Chondrocyte (in vitro differentiated cells): ENCODE measurements at places on chromosomes 3 and 15.

DNA sequence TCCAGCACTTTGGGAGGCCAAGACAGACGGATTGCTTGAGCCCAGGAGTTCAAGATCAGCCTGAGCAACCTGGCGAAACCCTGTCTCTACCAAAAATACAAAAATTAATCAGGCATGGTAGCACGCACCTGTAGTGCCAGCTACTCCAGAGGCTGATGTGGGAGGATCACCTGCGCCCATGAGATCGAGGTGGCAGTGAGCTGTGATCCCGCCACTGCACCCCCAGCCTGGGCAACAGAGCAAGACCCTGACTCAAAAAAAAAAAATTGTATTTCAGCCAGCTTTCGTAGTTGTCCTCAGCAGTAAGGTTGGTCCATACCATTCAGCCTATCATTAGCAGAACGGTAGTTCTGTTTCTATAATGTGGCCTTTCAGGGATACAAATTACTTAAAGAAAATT is 66.6 kb upstream of the FURIN start:
- no peak for DNase-seq

DNA sequence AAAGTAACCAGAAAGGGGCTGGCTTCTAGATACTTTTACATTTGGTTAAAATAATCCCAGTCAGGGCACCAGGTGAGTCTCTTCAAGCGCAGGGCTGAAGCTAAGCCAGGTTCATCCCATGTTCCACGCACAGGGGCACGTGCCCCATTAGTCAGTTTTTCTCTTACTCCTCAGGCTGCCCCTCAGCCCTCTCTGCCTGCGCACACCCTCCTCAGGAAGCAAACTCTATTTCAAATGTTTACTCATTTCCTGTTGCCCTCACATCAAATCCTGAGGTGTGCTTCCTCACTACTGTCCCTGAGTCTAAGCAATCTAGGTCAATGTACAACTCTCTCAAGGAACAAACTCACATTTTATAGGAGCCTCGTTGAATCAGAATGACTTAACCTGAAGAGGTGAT is 48.5 kb downstream of the THBS1 start:
- DNase-seq = no peak

DNA sequence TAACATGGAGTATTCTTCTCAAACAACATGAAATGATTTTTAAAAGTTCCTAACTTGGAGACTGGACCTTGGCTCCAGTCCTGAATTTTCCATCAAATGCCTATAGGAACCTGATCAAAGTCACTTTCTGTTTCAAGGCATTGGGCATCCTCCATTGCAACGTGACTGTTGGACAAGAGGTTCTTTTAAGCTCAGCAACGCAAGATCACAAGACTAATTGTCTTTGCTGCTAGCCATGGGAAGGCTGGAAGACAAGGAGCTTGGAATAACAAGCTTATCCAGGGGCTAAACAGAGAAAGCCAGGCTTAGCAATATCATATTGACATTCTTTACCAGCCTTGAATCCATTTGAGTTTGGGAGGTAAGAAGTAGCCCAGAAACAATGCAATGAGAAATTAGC is 48.3 kb downstream of the SST start:
- DNase-seq = no peak

- DNase-seq = no peak
Measured at GRCh38 chr15:26805470-26805869, 32.6 kb upstream of the GABRB3 start.

- DNase-seq = no peak
Measured at GRCh38 chr3:116707531-116707930, 2.0 kb upstream of the TUSC7 start.

DNA sequence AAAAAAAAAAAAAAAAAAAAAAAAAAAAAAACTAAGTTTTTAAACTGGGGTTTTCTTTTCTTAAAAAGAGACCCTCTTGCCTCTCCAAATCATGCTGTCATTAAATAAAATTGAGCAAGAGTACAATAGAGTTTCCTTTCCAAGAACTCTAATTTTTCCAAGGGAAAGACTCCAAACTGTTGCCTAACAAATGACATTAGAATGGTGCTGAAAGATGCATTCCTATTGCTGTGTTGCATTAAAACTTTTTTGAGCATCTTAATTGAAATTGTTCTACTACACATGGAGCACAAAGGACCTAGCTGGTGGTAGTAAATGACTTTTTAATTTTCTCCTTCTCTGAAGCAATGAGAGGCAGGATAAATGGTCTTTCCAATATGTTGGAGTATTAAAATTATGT is 469.1 kb upstream of the ARHGEF26 start:
- DNase-seq = no peak

GRCh38 chr15:39869858-39870515 is 50.1 kb downstream of the GPR176 start:
- DNase-seq = no peak

- DNase-seq = no peak
Measured at GRCh38 chr3:183823963-183824362, 1.4 kb downstream of the MAP6D1 start.

DNA sequence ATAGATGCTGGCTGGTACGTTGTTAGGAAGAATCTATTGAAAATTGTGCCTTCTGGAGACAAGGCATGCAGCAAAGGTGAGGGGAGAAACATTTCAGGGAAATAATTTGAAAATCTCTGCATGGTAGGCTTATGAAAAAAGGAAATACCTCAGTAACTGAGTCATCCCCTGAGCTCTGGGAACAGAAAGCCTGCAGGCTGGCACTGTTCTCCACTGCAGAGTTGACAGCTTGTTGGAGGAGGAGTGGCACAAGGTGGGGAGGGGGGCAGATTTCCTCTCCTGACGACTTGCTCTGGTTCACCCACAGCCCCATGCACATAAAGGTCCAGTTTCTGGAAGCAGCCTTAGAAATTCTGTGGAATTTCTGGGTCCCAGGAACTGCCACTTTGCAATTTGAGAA is 179.4 kb downstream of the ABHD5 start:
- no peak for DNase-seq

GRCh38 chr3:156189927-156190326 is 69.5 kb downstream of the KCNAB1 start:
- DNase-seq = no peak

GRCh38 chr15:71465131-71465955 is 345.0 kb upstream of the NR2E3 start:
- no peak for DNase-seq

DNA sequence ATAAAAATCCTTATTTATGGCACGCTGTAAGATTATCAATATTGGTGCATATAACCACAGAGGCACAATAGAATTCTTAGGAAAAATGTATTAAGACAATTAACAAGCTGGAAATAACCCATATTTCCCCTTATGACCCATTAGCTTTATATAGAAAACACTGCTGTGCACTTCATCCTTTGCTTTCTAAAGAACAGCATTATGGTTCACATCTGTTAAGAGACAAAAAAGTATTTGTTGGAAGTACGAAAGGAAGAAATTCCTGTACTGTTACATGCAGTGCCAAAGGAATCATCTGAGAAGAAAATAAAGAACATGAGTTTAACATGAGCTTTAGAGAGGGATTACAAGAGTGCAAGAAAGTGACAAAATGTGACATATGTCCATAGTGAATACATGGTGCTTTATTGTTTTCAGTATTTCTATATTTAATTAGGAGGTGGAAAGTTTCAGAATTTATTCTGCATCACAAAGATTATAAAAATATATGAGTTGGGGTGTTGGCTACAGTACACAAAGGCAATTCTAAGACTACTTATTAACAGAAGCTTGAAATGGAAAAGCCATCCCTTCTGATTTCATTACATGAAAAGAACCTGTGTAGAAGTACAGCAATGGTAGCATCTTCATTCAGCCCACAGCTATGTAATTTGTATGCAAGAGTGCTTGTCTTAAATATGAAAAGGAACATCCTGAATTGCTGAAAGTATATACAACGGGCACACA is 6.8 kb downstream of the UBE3A start:
- DNase-seq = no peak

DNA sequence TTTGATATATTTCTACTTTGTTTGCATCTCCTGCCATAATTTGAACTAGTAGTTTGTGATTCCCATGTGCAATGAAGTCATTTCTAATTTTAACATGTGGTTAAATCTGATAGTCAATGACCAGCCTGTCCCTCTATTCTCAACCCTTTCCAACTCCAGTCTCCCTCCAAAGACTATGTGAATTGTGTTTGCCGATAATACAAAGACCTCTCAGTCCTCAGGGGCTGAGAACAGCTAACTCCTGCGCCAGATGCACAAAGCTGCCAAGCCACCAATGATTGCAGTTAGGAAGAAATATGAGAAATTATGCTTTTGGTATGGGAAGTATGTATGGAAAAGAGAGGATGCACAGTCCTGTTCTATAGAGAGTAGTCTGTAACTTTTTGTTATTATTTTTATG is 54.0 kb downstream of the KCNH8 start:
- DNase-seq = no peak
